NCI-H1417 treated with DMSO at 0.1 percent for 48 hours (cell line): ENCODE measurements at places on chromosomes 2 and 18.

DNA sequence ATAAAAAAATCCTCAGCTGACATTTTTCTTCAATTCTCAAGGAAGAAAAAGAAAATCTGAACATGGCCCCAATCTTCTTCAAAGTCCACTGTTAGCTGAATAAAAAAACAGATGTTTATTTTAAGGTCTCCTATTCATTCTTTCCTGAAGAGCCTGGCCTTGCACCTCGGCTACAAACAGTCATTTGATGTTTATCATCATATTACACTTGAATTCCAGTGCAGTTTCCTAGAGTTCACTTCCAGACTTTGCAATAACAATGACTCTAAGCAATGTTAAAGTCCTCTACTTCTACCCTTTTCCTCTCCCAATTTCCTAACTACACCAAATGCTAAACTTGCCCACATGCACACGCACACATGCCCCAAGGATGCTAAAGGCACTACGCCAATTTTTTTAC lies 70.1 kb downstream of the NOL10 start:
- DNase-seq = no peak

- DNase-seq = no peak
These were observed 43.6 kb upstream of the OTOS start for GRCh38 chr2:240183875-240184590.

GRCh38 chr2:207112383-207112782 lies 53.4 kb downstream of the KLF7 start:
- no peak for DNase-seq

DNA sequence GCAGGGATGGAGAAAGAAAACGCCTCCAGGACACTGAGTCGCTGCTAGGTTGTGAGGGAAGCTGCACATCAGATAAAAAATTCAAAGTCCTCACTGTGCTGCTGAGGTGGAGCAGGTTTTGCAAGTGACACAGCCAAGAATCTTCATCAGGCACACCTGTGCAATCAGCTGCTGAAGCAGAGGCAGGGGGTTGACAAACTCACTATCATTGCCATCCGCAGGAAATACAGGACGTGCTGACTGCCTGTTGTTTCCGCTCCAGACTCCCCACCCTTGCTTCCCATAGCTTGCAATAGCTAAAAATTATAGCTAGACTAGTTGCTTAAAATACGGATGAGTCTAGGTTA lies 147.8 kb upstream of the FHL2 start:
- no peak for DNase-seq
